ENCODE measurements at places on chromosomes 7 and 10.

- no peak for DNase-seq
These were observed 111.2 kb upstream of the KIAA1217 start for GRCh38 chr10:24097751-24098207.

DNA sequence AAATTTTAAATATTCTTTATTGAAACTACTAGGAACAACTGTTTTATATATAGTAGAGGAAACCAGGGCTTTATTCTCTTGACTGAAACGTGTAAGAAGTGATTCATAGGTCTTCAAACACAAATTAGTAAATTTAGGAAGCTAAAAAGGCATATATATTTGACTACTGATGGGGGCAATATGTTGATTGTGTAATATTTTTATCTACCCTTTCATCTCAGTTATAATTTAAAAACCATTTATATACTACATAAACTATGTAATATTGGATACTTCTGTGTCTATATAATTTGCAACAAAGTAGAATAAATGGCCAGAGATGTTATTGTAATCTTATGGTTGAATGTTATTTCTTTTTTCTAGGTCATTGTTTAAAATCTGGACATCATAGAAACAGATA, 269.3 kb upstream of the KAT6B start:
- DNase-seq = no peak

- peak; percentile 14 for DNase-seq
These were observed 21.5 kb downstream of the HERC4 start for GRCh38 chr10:68053553-68053952.

GRCh38 chr10:12583891-12584595, 234.7 kb downstream of the CAMK1D start:
- DNase-seq = no peak

DNA sequence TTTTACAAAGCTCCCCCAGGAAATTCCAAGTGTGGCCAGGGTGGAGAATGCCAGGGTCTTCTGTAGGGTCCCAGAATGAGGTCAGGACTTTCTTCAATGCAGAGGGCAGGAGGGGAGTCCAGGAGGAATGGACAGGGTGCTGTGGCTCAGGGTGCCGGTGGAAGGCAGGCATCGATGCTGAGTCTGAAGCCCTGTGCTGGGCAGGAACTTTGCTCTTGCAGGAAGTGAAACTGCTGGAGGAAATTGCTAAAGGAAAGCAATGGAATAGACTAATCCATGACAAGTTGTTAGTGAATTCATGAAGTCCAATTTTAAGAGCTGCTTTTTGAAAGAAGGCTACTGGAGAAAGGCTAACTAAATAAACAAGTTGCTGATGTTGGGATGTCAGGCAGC, 14.8 kb downstream of the PTPRE start:
- DNase-seq = no peak

GRCh38 chr10:72353965-72354355, 759 bp downstream of the DNAJB12 start:
- no peak for DNase-seq

DNA sequence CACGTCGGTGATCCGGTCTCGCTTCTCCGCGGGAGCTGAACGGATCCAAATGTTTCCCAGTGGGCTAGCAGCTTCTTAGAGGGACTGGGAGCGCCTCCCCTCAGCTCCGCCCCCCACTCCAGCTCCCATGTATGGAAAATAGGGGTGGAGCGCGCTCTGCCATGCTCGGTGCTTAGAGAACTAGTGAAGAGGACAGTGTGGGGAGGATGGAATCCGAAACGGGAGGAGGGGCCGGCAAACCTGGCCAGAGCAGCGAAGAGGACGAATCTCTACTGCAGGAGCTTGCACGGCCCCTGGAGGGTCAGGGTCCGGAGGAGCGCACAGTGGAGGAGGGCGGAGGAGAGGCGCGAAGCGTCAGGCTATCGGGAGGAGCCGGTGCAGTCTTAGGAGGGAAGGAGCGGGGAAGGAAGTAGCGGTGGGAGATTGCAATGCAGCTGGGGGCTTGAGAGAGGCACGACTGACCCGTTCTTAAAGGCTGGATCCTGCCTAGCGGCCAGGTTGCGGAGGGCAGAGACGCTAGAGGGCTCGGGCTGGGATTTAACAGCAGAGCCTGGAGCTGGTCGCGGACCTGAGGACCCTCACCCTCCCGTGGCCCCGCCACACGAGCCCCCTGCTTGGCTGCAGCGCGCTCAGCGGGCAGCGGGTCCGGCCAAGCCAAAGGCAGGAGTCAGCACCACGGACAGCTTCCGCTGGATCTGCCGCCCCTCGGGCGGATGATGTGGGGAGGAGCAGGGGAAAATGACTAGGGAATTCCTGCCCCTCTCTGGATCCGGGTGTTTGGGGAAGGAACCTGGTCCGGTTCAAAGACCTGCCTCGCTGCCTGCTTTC, at the start of gene PRLHR:
PRLHR (minus strand) TSS at position 51 of the 828 bp plus-strand sequence. CDS start 404 bp downstream, outside the sequence.
- no peak for DNase-seq

DNA sequence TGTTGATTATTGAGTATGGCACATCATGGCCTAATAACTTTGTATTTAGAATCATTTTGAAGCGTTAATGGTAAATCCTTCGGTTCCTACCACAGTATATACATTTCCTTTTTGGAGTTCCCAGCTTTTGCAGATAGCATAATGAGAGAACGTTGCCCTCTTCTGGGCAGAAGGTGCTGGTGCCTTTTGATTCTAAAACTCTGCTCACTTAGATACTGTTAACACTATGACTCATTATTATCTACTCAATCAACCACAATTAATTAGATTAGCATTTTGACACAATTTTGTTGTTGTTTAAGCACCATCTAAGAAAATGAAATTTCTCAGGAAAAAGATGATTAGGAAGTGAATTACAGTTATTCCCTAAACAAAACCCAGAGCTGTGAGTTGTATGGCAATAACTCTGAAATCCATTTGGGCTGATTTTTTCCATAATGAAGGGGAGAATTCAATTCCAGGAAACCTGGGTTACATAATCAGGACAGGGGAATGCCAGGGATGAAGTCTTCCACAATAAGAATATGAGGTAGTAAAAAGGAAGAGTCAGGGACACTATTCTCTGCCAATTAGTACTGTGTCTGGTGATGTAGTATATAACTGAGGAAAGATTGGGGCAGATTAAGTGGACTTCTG, 11.5 kb upstream of the DLD start:
- peak; percentile 24 for DNase-seq

- DNase-seq = no peak
These were observed 144.5 kb upstream of the TMEM72 start for GRCh38 chr10:44766631-44767030.

DNA sequence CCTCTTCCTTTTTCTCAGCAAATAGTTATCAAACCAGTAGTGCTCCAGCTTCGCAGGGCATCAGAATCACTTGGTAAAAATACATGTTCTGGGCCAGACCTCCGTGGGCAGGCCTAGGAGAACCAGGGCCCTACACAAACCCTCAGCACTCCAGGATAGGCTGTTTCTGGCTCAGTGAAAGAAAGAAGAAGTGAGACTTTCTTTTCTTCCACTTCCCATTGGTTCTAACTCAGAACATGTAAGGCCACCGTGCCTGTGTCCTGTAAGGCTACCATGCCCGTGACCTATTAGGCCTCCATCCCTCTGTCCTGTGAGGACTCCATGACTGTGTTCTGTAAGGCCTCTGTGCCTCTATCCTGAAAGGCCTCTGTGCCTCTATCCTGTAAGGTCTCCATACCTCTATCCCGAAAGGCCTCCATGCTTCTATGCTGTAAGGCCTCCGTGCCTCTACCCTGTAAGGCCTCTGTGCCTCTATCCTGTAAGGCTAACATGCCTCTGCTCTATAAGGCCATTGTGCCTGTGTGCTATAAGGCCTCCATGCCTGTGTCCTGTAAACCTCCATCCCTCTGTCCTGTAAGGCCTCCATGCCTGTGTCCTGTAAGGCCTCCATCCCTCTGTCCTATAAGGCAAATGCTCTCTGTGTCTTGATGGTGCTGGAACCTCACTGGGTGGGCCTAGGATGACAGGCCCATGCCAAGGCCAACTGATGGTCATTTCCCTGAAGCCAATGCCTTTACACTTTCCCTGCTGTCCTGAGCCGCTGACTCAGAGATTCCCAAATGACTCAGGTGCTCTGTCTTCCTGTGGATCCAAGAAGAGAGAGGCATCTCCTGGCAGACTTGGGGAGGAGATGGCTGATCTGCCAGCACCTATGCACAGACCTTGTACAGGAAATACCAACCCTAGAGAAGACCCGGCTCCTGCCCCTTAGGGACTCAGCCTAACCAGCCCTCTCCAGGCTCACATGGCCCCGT, 96.6 kb upstream of the CACUL1 start:
- no peak for DNase-seq

GRCh38 chr10:102652170-102652916, 8.1 kb downstream of the TRIM8 start:
- no peak for DNase-seq

GRCh38 chr7:40380111-40380510, 245.3 kb downstream of the SUGCT start:
- no peak for DNase-seq

DNA sequence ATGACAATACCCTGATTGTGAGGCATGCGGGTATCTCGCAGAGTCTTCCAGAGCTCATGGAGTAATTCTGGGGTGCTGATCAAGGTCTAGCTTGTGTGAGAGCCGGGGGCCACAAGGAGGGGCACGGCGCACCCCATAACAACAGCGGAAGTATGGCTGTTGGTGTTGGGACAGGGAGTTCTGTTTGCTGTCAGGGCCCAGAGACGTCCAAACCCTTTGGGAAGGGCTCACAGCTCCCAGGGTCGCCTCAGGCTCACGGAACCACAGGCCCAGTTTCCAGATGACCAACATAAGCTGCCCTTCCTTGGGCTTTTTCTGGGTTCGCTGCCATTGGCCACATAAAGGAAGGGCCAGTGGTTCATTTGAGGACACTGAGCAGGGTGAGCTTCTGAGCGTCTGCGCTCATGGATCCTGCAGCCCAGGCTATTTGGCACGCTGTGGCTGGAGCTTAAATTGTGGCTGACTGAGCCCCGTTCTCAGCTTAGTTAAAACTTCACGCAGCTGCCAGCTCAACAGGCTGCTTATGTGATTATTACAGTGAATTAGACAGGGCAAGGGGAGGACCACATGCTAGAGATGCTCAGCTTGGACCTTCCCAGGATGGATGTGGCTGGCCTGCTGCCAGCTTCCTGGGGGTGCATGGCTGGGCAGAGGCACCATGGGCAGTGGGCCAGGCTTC, 92.3 kb downstream of the DNAJB6 start:
- DNase-seq = no peak

GRCh38 chr10:15254808-15255648, 86.5 kb upstream of the NMT2 start:
- no peak for DNase-seq

DNA sequence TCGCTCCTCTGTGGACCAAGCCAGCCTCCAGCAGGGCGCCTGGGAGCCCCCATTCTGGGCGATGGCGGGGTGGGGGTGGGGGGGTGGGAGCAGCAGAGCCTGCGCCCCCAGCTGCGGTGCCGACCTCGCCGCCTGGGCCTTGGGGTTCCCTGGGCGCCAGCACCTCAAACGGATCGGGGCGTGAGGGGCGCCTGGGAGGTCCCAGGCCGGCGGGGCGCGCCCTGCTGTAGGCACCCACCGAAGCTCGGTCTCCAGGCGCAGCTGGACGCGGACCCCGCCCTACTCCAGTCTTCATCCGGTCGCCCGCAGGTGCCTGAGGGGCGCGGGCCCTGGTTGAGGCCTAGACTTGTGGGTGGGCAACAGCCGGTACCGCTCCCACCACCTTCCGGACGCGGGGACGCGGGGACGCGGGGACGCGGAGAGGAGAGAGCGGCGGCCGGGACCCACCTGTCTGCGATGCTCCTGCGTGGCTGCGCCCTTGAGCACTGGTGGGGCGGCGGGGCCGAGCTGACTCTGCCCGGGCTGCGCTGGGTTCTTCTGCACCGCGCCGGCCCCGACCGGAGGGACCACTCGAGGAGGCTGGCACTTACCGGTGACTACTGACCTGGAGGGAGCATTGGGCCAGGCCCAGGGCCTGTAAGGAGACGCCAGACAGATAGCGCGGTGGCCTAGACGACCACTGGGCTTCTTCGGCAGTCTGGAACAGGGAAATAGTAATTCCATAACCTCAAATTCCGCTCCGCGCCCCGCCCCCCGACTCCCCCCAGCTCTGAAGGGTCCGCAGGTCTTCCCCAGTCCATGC, 5.5 kb upstream of the KCP start:
- no peak for DNase-seq

DNA sequence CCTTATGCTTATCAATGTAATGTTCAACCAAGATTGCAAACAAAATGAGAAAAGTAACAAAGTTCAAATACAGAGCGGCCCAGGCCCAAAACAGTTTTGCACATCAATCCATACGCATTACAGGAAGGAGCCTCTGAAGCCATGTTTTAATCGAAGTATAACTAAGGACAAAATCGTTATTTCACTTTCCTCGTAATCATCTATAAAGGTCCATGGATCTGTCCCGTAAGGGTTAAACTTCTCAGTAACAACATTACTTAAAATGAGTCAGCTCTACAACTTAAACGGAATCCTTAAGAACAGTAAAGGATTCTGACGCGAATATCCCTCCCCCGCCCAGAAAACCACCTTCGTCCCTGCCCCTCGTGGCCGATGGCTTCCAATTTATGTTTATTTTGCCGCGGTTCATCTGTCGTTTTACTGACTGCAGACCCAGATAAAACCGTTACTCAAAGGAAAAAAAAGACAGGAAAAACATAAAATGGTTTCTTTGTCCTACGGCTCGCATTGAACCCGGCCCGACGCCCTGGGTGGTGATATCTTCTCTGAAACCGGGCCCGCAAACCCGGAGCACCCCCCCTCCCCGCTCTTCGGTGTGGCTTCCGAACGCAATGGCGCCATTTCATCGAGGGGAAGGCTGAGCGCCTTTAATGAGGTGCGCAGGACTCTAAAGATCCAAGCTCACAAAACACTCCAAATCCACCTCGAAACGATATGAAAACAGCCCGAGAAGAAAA, 1.1 kb downstream of the HNRNPA2B1 start:
- no peak for DNase-seq

- peak; percentile 60 for DNase-seq
These were observed 279.8 kb downstream of the KCNMA1 start for GRCh38 chr10:77357611-77358310.

DNA sequence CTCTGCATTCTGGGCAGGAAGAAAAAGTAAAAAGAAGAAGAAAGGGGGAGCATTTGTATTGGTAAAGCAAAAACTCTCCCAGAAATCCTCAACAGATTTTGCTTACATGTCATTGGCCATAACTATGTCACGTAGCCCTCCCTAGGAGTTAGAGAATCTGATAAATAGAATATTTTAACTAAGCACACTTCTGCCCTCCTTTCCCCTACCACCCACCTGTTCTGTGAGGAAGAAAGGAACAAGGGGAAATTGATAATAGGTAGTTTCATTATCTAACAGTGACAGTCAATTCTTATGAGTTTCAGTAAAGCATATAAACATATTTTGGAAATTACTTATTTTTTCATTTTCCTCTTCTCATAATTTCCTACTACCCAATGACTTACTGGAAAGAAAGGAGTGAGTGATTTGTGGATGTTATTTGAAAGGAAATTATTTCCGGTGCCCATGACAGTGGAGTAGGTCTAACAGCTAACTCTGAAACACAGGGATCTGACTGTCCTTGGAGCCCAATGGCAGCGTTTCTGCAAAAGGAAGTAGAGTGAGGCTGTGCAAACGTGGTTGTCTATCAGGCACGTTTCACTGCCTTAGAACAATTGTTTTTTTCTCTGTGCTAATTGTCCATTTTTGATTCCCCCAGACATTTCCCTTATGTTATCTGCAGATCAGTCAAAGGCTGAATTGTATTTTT, 128.6 kb upstream of the MDFIC start:
- no peak for DNase-seq

All from stromal cell of bone marrow (primary cell).